ENCODE measurements at places on chromosomes 11 and 22. TPM values are rescaled to one million over a fixed set of nuclear protein-coding genes. Genes with fewer than 3 reads are reported as not detected.

Gene PHF21B
- not detected for total RNA-seq

Gene ACTN3
- 0.14 TPM for total RNA-seq

Gene MMP12
- not detected for total RNA-seq

Gene ACRV1
- not detected for total RNA-seq

Gene PNPLA3
- 2.7 TPM for total RNA-seq

Gene PGR
- not detected for total RNA-seq

Gene B4GALNT4
- total RNA-seq = 5.6 TPM

Gene KCNK7
- total RNA-seq = 0.14 TPM

Gene MEI1
- 2.0 TPM for total RNA-seq

Gene ANKK1
- total RNA-seq = not detected

Gene ENTHD1
- not detected for total RNA-seq

Gene GPHA2
- not detected for total RNA-seq

Gene GNG3
- not detected for total RNA-seq

Gene TMEM132A
- 99.5 TPM for total RNA-seq

Gene YAP1
- 84.2 TPM for total RNA-seq

Gene CDON
- 3.6 TPM for total RNA-seq

Gene KCNE3
- 1.1 TPM for total RNA-seq

Gene HIPK3
- total RNA-seq = 85.6 TPM

Gene CCDC87
- total RNA-seq = 0.17 TPM

Gene SLC22A8
- total RNA-seq = not detected

Gene TUG1
- 66.9 TPM for total RNA-seq

Gene KIAA1671
- total RNA-seq = 57.7 TPM

Gene KIRREL3
- total RNA-seq = not detected

Gene RAD9A
- 5.2 TPM for total RNA-seq

Gene MFNG
- 228 TPM for total RNA-seq

Gene PLAAT5
- total RNA-seq = not detected

Gene ANKRD13D
- 32.3 TPM for total RNA-seq

Gene KCNA4
- not detected for total RNA-seq

Gene CST6
- 0.17 TPM for total RNA-seq

Gene LMF2
- total RNA-seq = 50.9 TPM

Gene HORMAD2
- total RNA-seq = not detected

Gene APOL3
- 214 TPM for total RNA-seq

All from dermis blood vessel endothelial cell (primary cell).